ENCODE measurements at places on chromosomes 3 and 15.

DNA sequence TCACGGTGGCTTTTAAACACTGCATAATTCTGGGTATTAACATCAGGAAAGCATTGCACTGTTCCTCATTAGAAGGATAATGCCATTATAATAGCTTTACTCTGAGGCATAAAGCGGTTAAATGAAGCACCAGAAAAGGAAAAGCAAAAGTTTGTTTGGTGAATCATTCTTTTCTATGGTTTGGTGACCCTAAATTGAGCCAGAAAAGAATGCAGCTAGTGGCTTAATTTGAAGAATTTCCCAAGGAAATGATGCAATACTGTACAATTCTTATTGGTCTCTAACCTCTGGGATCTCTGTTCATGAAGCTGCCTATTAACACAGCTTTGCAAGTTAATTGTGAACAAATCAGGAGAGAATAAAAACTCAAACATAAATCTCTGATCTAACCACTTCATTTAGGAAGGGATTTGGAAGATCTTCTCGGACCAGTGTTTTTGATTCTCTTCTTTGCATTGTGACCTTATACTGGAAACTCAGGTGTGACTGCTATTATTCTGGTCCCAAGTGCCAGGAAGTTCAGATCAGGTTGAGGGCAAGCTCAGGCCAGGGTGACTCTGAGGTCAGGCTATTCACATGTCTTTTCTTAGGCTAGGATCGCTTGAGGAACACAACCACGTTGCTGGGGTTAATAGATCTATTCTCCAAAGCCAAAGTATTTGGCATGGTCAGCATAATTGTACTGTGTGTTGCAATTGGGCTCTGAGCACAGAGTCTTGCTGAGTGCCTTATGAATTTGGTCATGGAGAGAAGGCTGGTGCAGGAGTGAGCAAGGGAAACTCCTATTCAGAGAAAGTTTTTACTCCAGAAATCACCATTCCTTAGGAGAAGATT, 11.3 kb upstream of the DLG1 start:
- DNase-seq: no peak

- no peak for DNase-seq
Observed at GRCh38 chr3:52800079-52800478, 5.5 kb downstream of the ITIH3 start.

DNA sequence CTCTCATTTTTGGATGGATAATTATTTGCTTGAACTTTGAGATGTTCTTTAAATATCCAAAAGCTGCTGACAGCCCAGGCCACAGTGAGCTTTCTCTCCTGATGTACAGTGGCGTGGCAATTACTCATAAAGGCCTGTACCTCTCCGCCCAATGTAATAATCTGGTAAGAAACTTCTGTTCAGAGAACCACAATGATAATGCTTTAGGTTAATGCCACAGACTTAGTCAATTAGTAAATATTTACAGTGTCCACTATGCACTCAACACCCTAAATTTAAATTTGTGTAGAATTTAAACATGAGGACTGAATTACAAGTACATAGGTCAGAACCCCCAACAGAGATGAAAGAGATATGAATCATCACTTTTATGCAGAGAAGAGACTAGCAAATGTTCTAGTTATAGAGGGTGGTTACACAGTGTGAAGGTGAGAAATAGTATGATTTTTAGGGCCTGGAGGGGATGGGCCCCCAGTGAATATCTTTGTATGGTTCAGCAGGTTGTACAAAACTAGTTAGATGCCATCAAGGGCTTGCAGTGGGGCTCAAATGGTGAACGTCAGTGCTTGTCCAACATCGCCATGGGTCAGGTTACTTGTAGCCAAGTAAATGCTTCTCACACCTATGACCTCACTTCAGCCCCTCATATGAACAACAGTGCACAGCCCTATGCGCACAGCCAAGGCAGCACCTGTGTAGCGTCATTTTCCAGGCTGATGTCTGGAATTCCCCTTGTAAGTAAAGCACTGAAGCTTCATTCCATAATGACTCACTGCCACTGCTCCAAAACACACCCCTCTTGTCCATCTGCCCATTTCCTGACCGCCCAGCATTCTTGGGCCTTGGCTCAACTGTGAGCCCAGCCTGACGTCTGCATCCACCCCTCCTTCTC, 13.3 kb downstream of the ABHD2 start:
- peak; percentile 45 for DNase-seq

GRCh38 chr15:41930221-41930866, 36.5 kb upstream of the SPTBN5 start:
- DNase-seq: peak; percentile 15

- no peak for DNase-seq
Observed at GRCh38 chr15:48939648-48940047, 24.1 kb downstream of the SHC4 start.

DNA sequence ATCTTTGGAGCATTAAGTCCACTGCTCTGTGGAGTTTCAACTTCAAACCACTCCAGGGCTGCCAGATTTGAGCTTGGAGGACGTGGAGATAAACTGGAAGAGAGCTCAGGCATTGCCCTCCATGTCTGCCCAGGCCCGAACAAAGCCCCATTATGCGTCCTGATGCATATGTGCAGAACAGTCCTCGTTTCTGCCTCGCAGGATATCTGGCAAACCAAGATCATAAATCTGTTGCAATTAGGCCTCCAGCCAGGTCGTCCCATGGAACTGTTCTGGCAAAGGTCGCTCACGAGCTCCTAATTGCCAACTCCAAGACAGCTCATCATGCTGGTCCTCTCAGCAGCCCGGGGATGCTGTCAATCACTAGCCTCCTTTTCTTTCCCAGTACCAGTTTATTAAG, 91.2 kb downstream of the SEMA5B start:
- DNase-seq: no peak

GRCh38 chr3:51620543-51620942, 50.5 kb upstream of the TEX264 start:
- DNase-seq: peak; percentile 25

GRCh38 chr3:150291515-150291914, 116.6 kb upstream of the TSC22D2 start:
- no peak for DNase-seq

All from HepG2 (cell line).